ENCODE measurements at places on chromosomes 7 and 10.

DNA sequence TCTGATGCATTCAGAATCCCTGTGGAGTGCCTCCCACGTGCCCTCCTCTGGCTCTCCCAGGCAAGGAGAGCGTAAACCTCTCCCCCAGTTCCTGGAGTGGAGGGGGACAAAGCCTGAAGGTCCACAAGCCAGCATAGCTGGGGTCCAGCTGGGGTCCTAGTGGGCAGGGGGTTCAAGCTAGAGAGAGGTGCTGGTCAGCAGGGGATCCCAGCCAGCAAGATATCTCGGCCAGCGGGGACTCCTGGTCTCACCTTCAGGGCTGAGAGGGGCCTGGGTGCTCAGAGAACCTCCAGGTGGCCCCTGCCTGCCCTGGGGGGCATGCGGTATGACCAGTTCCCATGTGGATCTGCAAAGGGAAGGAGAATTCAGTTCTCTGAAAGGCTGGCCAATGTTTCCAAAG, 413.7 kb downstream of the TCERG1L start:
- DNase-seq, result no peak

DNA sequence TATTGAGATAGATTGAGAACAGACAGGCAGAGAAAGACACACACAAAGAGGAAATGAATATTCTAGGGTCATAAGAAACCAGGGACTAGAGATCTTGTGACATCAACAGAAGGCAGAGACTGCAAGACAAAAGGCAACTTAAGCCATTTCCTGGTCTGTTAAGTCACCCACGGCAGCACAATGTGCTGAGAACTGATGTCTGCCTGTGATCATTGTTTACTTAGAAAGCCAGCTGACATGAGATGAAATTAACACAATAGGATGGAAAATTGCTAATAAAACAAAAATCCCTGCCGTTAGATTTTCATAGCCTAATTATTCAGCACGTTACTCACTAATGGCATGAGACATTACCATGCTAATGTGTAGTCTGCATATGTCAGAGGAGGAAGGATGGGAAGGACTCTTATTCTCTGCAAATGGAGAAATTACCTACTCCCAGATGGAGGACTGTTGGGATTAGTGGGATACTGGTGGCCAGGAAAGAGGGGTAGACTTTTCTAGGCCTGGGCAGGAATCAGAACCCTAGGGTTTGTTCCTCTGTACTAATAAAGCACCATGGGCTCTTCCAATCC, 191.3 kb upstream of the PODXL start:
- no peak for DNase-seq

GRCh38 chr7:24665564-24666294, 91.5 kb downstream of the GSDME start:
- DNase-seq, result peak; percentile 11

DNA sequence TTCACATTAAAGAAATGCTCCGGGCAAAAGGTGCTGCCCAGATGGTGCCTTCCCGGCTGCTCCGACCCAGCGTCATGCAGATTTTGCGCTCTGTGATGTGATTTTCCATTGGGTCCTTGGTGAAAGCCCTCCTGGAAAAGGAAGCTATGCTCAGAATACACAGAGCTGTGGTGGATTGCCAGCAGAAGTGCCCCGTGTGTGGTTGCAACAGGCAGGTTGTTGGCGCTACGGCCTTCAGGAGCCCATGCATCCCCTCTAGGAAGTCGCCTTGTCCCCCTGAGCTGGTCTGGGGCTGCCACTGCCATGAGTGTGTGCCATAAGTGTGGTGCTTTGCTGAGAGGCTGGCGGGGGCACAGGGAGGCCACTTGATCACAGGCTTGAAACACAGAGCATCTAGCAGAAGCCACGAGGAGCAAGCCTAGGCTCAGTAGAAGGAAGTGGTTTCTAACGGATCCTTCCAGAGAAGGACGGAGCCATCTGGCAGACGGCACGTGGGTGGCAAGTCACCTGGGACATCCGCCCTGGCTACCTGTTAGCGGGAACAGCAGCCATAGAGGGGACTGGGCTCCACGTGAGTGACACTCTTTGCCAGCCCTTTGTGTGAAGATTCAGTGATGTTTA, 210.9 kb downstream of the CUX1 start:
- no peak for DNase-seq

DNA sequence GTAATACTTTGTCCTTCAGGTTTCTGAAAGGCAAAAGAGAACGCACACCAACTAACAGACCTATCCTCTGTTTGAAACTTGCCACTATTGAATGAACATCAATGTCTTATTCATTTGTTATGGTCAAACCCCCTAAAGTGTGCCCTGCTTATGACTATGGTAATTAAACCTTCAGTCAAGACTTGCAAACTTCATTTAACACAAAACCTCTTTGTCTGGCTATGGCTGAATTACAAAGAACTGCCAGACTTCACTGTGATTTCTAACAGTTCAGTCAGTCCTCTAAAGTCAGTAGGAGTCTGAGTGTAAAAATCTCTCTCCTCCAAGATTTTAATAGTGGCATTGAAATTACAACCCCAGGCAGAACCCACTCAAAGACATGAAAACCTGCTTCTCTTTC, 702.5 kb upstream of the LRRN3 start:
- no peak for DNase-seq

DNA sequence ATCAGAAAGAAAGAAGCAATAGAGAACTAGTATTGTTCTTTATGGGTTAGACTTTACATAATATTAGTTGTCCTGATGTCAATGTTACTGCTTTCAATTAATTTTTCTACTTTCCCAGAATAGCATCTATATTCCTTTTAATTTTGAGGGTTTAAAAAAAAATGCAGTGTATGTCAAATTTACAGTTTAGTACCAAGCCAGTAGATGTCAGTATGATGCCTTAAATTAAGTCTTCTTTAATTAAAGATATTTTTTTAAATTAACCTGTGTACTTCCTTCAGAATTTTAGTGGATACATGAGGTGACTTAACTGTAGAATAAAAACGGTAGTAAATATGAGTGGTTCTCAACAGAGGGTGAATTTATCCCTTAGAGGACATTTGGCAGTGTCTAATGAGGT, 35.2 kb upstream of the STOX1 start:
- DNase-seq, result no peak

DNA sequence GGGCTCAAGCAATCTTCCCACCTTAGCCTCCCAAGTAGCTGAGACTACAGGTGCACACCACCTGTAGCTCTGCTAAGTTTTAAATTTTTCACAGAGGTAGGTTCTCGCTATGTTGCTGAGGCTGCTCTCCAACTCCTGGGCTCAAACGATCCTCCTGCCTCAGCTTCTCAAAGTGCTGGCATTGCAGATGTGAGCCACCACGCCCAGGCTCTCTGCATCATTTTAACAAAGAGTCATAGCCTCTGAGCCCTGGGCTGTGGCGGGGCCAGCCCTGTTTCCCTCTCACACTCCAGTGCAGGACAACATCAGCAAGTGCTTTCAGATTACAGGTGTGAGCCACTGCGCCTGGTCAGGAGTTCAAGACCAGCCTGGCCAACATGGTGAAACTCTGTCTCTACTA, 102.5 kb downstream of the COL26A1 start:
- no peak for DNase-seq

- no peak for DNase-seq
These were observed 10.7 kb upstream of the SFMBT2 start for GRCh38 chr10:7421526-7421925.

Measured in activated CD4-positive, alpha-beta T cell treated with anti-CD3 and anti-CD28 coated beads, Interleukin-2, amount 50 U/mL, for 48 hours (primary cell).